ENCODE measurements at places on chromosomes 1 and 21.

- DNase-seq = no peak
Observed at GRCh38 chr1:176177764-176178163, 29.3 kb downstream of the COP1 start.

GRCh38 chr1:27963393-27963792 lies 3.6 kb downstream of the XKR8 start:
- no peak for DNase-seq

- no peak for DNase-seq
Observed at GRCh38 chr1:102182603-102183260, 186.0 kb upstream of the OLFM3 start.

- no peak for DNase-seq
Observed at GRCh38 chr1:92655197-92655801, 129.6 kb downstream of the EVI5 start.

- DNase-seq = no peak
Observed at GRCh38 chr1:218809625-218810024, 364.1 kb upstream of the LYPLAL1 start.

- DNase-seq = no peak
Observed at GRCh38 chr1:87600055-87600850, 271.6 kb downstream of the LMO4 start.

DNA sequence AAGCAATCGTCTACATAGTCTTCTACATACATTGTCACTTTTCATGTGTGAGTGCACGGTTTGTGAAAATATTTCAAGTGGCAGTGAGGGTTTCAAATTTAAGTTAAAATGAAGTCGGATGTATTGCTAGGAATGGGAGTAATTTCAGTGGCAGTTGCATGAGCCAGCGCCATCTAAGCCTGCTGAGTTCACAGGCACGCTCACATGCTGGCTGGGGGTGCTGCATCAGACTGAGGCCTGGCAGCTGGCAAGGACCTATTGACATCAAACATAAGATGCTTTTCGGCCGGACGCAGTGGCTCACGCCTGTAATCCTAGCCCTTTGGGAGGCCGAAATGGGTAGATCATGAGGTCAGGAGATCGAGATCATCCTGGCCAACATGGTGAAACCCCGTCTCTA lies 80.7 kb downstream of the UBE4B start:
- no peak for DNase-seq

- DNase-seq = peak; percentile 56
Observed at GRCh38 chr1:239361403-239361802, 25.0 kb upstream of the CHRM3 start.

GRCh38 chr1:43422995-43423671 lies 30.6 kb downstream of the HYI start:
- no peak for DNase-seq

GRCh38 chr1:2372551-2373490 lies 18.5 kb downstream of the MORN1 start:
- DNase-seq = peak; percentile 27

GRCh38 chr1:77467021-77467595 lies 185.3 kb downstream of the AK5 start:
- DNase-seq = no peak

DNA sequence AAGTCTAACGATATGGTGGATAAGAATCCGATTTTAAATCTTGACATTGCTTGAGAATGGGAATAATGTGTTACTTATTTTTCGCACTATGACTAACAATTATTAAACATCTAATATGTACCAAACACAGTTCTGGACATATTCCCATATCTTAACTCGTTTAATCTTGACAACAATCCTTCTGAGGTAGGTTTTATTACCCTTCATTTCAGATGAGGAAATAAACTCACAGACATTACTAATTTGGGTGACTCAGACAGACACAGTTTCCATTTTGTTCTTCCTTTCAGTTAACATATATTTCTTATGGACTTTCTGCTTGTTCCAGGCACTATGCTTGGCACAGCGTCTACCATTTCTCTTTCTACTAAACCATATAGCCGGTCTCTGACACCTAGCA lies 244.8 kb downstream of the SMYD3 start:
- no peak for DNase-seq

GRCh38 chr1:87204441-87204840 lies 124.2 kb upstream of the LMO4 start:
- DNase-seq = no peak

DNA sequence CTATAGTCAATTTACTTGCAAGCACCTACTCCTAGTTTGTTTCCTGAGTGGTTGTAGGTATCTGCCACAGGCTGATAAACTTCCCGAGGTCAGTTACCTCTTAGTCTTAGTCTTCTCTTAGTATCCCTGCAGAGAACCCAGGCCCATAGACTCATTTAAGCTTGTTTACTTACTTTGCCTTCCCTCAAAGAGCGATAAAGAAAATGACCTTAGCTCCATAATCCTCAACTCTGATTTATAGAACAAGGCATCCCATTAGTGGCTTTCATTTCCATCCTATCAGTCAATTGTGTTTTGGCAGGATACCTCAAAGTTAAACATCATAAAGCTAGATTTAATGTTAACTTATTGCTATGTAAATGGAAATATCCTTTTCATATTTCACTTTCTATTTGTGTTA lies 119.7 kb downstream of the UCHL5 start:
- DNase-seq = no peak

DNA sequence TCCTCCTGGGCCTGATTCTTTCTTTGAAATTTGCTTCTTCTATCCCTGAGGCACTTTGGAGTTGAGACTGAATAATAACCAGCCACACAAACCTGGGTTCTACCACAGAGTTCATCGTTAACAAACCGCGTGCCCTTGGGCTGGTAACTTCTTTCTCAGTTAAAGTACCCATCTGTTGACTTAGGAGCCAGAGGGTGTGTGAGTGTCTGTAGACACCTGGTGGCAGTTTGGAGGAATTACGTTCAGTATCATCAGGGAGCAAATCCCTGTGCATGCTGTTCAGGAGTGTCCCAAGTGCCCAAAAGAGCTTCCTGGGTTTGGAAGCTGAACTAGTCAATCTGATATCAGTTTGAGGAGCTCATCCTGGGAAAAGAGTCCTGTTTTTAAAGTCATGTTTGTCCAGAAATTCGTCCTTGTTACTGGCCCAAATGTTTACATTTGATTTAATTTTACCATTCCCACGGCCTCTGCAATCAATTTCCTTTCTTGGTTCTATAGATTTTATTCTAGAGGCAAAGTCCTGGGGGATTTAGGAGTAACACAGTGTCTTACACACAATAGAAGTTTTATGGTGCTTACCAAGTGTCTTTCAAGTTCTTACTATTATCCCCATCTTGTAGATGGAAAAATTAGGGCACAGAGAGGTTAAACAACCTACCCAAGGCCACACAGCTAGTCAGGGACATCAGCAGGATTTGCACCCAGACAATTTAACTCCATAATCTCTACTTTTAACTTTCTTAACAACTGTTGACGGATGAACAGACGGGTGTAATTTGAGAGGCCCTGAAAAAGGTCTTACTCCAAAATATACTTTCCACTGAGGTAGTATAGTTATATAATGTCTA lies 26.7 kb upstream of the RPTN start:
- peak; percentile 46 for DNase-seq

GRCh38 chr1:94611681-94612475 lies 70.3 kb upstream of the F3 start:
- no peak for DNase-seq

GRCh38 chr1:152449661-152450060 lies 35.6 kb upstream of the CRNN start:
- no peak for DNase-seq

GRCh38 chr1:67031121-67031858 lies 22.7 kb downstream of the SLC35D1 start:
- DNase-seq = no peak

DNA sequence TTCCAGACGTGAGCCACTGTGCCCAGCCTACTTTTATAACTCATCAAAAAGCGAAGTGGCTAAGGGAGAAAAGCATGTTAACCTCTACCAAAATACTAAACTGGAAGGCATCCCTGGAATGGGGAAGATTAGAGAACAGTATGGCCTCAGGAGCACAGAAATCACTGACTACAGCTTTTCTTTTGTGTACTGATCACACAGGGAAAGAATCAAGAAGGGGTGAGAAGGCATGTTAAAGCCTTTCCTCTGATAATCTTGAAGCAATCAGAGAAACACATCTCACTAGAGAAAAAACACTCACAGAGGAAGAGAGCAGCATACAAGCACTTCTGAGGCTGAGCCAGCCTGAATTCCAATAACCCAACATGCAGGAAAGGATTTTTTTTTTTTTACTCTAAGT lies 10.7 kb downstream of the PCAT6 start:
- DNase-seq = no peak

- DNase-seq = no peak
Observed at GRCh38 chr21:31706562-31706961, 25.4 kb downstream of the SCAF4 start.

GRCh38 chr1:210779269-210779668 lies 354.7 kb downstream of the KCNH1 start:
- DNase-seq = no peak

DNA sequence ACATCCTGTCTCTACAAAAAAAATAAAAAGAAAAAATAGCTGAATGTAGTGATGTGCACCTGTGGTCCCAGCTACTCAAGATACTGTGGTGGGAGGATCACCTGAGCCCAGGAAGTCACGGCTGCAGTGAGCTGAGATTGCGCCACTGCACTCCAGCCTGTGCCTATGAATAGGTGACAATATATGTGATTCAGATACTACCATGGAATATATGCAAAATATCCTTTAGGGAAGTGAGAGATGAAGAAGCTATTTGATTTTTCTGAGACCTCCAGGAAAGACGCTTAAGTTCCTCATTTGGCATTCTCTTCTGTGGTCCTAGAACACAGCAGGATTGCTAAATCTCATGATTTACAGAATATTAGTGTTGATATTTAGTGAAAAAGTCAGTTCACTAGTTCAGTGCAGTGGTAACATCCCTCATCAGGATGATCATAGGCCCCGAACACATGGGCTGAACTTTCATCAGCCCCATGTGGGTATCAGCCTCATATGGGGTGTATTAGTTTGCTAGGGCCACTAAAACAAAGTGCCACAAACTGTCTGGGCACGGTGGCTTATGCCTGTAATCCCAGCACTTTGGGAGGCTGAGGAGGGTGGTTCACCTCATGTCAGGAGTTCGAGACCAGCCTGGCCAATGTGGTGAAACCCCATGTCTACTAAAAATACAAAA lies 6.0 kb upstream of the VASH2 start:
- no peak for DNase-seq

DNA sequence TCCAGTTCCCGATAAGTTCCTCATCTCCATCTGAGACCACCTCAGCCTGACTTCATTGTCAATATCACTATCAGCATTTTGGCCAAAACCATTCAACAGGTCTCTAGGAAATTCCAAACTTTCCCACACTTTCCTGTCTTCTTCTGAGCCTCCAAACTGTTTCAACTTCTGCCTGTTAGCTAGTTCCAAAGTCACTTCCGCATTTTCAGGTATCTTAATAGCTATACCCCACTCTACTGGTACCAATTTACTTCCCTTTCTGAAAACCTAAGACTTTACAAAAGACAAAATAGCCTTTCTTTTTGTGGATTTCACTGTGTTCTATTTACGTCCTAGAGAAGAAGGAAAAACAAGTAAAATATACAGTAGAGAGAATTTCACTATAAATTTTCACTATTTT lies 147.0 kb upstream of the FMN2 start:
- no peak for DNase-seq

DNA sequence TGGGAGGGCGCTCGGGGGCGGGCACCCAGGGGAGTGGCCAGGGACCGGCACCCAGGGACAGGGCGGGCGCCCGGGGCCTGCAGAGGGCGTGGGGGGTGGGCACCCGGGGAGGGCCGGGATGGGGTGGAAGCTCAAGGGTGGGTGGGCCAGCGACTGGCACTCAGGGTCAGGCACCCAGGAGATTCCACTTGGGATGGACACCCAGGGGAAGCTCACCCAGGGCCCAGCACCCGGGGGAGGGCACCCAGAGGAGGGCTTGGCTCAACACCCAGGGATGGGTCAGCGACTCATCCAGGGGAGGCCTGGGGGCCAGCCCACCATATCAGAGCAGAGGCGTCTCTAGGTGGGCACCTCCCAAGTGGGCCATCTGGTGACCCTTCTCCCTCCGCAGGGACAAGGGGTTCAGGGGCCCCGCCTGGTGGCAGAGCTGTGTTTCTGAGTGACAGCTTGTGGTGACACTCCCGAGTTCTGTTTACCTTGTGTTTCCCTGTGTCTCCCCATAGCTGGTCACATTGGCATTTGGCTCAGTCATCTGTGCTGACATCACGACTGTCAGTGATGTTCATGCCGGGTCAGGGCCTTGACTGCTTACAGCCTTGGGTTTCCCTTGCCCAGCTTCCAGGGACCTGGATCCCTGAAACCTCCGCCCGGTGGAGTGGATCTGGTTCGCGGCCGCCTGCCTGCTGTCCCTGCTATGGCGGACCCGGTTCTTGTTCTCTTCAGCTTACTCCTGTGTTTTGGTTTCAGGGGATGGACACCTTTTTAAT lies 749 bp downstream of the IBA57 start:
- DNase-seq = peak; percentile 52

DNA sequence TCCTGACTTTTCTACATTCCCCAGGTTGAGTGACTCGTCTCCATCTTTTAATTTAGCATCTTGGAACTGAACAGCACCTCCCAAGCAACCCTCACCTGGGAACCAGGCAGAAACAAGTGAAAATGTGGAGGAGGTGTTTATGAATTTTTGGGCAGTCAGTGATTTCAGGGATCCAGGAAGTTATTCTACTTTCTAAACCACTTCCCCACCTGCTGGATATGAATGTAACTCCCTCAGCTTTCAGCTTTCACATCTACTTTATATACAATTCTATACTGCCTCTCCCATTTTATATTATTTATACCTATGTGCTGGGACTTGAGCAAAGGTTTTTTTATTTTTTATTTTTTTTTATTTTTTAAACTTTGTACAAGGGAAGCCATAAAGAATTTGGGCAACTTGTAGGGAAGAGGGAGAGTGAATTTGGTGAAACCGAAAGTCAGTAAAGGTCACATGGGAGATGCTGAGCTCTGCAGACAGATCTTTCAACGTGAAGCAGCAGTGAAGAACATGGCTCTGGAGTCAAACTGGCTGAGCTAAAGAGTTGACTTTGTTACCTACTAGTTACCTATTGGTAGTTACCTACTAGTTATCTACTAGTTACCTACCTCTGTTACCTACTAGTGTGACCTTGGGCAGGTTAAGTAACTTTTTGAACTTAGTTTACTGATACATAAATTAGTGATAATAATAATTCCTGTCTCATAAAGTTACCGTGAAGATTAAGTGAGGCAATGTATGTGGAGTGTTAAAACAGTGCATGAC lies 45.5 kb downstream of the DDR2 start:
- DNase-seq = no peak

GRCh38 chr1:180781718-180782117 lies 131.0 kb upstream of the KIAA1614 start:
- no peak for DNase-seq

GRCh38 chr1:11594222-11594621 lies 60.0 kb downstream of the FBXO2 start:
- no peak for DNase-seq

Data from MG63 (cell line).